CD4-positive, alpha-beta T cell (primary cell): ENCODE measurements at places on chromosomes 7 and 10. TPM values are rescaled to one million over a fixed set of nuclear protein-coding genes. Genes with fewer than 3 reads are reported as not detected.

DNA sequence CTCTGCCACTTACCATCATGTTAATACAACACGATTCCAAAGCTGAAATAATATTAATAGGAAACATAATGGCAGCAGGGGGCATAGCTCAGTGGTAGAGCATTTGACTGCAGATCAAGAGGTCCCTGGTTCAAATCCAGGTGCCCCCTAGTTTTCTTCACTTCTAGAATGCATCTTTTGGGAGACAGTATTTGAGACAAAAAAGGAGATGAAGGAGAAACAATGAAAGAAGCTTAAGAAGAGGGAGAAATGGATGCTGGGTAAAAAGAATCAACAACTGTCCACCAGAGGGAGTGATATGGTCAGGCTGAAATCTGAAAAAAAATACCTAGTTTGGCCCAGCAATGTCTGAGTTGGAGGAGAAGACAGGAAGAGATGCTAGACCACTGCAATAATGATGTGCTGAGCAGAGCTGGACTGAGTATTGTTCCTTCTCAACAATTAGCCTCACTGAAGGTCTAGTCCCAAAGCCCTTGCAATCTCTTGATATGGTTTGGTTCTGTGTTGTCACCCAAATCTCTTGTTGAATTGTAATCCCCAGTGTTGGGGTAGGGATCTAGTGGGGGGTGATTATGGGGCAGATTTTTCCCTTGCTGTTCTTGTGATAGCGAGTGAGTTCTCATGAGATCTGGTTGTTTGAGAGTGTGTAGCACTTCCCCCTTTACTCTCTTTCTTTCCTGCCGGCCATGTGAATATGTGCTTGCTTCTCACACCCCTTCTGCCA lies 48.3 kb downstream of the ZNF783 start:
- peak; percentile 48 for DNase-seq
- no peaks in the 10 kb centered on the region for H3K27me3 ChIP-seq
- H3K36me3 ChIP-seq: no peaks in the 10 kb centered on the region

Gene TWIST1
- total RNA-seq: not detected

DNA sequence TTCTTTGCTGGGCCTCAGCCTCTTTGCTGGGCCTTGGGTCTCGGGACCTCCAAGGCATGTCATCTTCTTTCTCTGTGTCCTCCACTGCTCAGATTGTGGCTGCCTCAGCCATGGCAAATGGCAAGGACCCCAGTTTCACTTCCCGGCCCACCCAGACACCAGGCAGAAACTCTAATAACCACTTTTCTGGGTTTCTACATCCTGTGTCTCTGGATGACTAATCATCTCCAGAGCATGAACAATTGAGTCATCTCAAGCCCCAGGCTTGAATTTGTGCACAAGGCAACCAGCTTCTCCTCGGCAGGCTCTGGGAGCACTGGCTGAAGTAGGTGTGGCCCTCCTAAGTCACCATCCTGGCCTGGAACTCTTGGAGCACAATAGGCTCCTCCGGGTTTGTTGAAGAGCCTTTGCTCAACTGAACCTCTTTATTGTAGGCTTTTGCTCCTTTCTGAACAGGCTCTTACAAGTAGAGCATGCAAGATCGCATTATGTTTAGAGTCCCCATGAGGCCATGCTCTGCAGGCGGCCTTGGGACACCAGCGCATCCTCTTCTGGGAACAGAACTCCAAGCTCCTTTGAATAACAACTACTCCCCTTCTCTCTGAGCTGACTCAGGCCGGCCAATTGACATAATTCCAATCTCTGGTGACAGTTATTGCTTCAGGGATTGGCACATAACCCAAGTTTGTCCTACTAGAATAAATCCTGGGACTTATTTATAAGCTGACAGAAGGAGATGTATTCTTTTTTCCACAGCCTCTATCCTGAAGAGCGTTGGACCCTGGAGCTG lies 218.1 kb downstream of the WDR11 start:
- no peaks in the 10 kb centered on the region for H3K4me1 ChIP-seq
- no peak overlapping the region for H3K4me3 ChIP-seq
- H3K36me3 ChIP-seq: no peaks in the 10 kb centered on the region
- DNase-seq: no peak
- no peaks in the 10 kb centered on the region for H3K27me3 ChIP-seq

Gene TMEM140
- 27.7 TPM for total RNA-seq

GRCh38 chr10:58588673-58589265 lies 76.1 kb downstream of the BICC1 start:
- no peaks in the 10 kb centered on the region for H3K27me3 ChIP-seq
- no peaks in the 10 kb centered on the region for H3K4me1 ChIP-seq
- no peak overlapping the region for H3K4me3 ChIP-seq
- no peak for DNase-seq
- H3K36me3 ChIP-seq: no peaks in the 10 kb centered on the region

- H3K4me1 ChIP-seq: no peaks in the 10 kb centered on the region
- no peaks in the 10 kb centered on the region for H3K27me3 ChIP-seq
- no peaks in the 10 kb centered on the region for H3K36me3 ChIP-seq
Measured at GRCh38 chr10:66837990-66838389, 87.8 kb upstream of the LRRTM3 start.

- no peaks in the 10 kb centered on the region for H3K27me3 ChIP-seq
- no peak overlapping the region for H3K4me3 ChIP-seq
- no peaks in the 10 kb centered on the region for H3K36me3 ChIP-seq
- H3K4me1 ChIP-seq: peaks cover 8% of the 10 kb centered on the region
- H3K27ac ChIP-seq: no peak overlapping the region
- peak; percentile 76 for DNase-seq
Measured at GRCh38 chr7:106736508-106737201, 75.7 kb upstream of the CCDC71L start.

Gene SPDYE8
- total RNA-seq: not detected

DNA sequence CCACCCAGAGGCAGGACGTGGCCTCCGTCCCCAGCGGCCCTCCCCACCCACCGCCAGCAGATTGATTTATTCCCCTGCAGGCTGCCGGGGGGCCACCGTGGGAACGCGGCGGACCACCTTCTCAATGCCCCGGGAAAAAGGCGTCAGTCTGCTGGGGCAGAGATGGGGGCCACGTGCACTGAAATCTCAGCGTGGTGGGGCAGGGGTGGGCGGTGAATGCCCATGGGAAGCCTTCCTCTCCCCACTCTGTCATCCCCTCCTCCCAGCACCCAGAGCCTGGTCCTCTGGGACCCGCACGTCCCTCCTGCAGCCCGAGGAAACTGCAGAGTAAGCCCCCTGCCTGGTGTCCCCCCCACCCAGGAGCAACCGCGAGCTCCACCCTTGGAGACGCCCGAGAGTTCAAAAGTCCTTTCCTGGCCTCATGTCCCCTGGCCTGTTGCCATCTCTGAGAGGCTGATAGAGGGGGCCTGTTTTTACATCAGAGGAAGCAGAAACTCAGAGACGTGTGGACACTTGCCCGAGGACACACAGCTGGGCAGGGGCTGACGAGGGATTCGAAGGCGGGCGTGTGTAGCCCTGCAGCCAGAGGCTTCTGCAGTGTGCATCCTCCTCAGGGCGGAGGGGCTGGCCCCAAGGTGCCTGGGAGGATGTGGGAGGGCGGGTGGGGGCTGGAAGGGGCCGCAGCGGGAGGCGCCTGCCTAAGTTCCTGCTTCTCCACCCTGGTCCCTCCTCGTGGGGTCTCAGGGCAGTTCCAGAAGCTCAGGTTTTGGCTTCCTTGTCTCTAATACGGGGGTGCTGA lies 21.8 kb downstream of the UNCX start:
- no peak for DNase-seq
- no peak overlapping the region for H3K4me3 ChIP-seq
- H3K4me1 ChIP-seq: no peaks in the 10 kb centered on the region
- peaks cover 63% of the 10 kb centered on the region for H3K27me3 ChIP-seq

DNA sequence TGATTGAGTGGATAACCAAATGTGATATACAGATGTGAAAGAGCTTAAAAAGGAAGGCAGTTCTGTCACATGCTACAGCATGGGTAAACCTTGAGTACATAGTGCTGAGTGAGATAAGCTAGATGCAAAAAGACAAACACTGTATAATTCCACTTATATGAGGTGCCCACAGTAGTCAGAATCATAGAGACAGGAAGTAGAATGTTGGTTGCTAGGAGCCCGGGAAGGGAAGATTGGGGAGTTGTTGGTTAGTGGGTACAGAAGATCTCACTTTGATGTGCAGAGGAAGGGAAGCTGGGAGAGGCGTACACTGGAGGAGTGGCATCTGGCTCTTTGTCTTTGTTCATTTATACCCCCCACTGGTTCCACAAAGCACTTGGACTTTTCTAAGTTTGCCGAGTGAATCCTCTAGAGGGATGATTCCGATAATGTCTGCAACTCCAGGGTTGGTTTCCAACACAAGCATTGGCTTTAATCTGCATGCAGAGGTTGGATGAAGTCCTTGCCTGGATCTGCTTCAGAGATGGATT lies 39.5 kb downstream of the TSPAN14 start:
- H3K27me3 ChIP-seq: no peaks in the 10 kb centered on the region
- H3K36me3 ChIP-seq: peaks cover 69% of the 10 kb centered on the region
- peak overlapping the region; percentile 10 for H3K27ac ChIP-seq
- peaks cover 84% of the 10 kb centered on the region for H3K4me1 ChIP-seq

- no peaks in the 10 kb centered on the region for H3K4me1 ChIP-seq
- H3K4me3 ChIP-seq: no peak overlapping the region
- H3K27ac ChIP-seq: no peak overlapping the region
- no peaks in the 10 kb centered on the region for H3K27me3 ChIP-seq
- no peaks in the 10 kb centered on the region for H3K36me3 ChIP-seq
Measured at GRCh38 chr10:126956712-126957108, 51.5 kb downstream of the DOCK1 start.

Gene CYP17A1
- total RNA-seq: not detected

- H3K36me3 ChIP-seq: no peaks in the 10 kb centered on the region
- no peaks in the 10 kb centered on the region for H3K27me3 ChIP-seq
- H3K4me1 ChIP-seq: no peaks in the 10 kb centered on the region
- no peak overlapping the region for H3K27ac ChIP-seq
Measured at GRCh38 chr7:94998266-94999068, 91.1 kb downstream of the PPP1R9A start.

DNA sequence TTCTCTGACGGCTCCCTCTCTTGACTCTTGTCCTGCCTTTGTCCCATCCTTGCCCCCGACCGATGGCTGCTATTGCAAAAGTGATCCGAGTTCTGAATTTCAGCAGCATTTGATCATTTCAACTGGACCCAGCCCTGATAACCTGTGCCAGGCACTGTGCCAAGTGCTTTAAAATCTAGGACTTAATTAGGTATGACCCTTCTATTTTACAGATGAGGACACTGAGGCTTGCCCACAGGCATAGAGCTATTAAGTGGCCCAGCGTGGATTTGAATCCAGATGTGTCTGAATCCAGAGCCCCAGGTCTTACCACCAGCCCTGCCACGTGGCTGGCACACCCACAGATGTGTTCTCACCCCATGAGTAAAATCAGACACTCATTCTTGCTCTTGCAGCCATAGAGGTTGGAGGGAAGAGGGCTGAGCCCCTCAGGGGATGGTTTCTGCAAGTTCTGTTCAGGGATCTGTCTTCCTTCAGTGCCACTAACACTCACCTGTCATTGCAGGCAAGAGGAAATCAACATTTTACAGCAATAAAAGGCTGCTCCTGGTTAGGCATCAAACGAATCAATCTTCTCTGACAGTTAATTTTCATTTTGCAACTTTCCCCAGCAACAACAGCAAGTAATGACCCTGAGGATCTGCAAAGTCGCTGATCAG lies 101.2 kb downstream of the GRID1 start:
- H3K36me3 ChIP-seq: no peaks in the 10 kb centered on the region
- H3K27me3 ChIP-seq: peaks cover 17% of the 10 kb centered on the region
- no peak overlapping the region for H3K4me3 ChIP-seq
- no peak for DNase-seq

GRCh38 chr7:111009526-111010040 lies 81.3 kb upstream of the LRRN3 start:
- H3K27ac ChIP-seq: peak overlapping the region; percentile 34
- no peaks in the 10 kb centered on the region for H3K27me3 ChIP-seq
- H3K36me3 ChIP-seq: no peaks in the 10 kb centered on the region
- DNase-seq: no peak
- H3K4me1 ChIP-seq: peaks cover 19% of the 10 kb centered on the region

GRCh38 chr7:98224701-98225181 lies 13.5 kb downstream of the BHLHA15 start:
- H3K27me3 ChIP-seq: no peaks in the 10 kb centered on the region
- no peaks in the 10 kb centered on the region for H3K4me1 ChIP-seq
- H3K36me3 ChIP-seq: peaks cover 58% of the 10 kb centered on the region
- no peak overlapping the region for H3K27ac ChIP-seq
- H3K4me3 ChIP-seq: no peak overlapping the region

- H3K36me3 ChIP-seq: no peaks in the 10 kb centered on the region
- no peaks in the 10 kb centered on the region for H3K4me1 ChIP-seq
- H3K27ac ChIP-seq: no peak overlapping the region
- no peak overlapping the region for H3K4me3 ChIP-seq
- peaks cover 3% of the 10 kb centered on the region for H3K27me3 ChIP-seq
Measured at GRCh38 chr10:42970451-42971250, 106.2 kb upstream of the RET start.

- H3K27me3 ChIP-seq: no peaks in the 10 kb centered on the region
- no peak overlapping the region for H3K4me3 ChIP-seq
- no peaks in the 10 kb centered on the region for H3K4me1 ChIP-seq
- H3K27ac ChIP-seq: no peak overlapping the region
- no peaks in the 10 kb centered on the region for H3K36me3 ChIP-seq
- no peak for DNase-seq
Measured at GRCh38 chr7:106957766-106958165, 86.7 kb upstream of the PRKAR2B start.

DNA sequence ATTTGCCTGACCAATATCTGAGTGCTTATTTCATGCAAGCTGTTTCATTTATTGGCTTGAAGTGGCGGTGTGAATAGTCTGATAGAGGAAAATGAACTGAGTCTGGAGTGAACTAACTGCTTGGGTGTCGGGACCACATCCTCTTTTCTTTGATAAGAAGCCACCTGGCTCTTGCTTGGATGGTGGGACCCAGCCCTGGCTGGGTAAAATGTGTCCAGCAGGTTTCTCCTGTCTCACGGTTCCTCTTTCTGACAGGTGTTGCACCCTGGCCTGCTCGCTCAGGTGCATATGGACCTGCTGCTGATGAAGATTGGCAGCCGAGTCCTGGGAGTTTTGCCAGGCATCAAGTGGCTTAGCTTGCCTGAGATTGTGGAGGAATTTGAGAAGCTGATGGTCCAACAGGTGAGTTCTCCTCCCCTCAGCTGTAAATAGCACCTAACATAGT lies 1.6 kb downstream of the ADCK2 start:
- no peak for DNase-seq
- H3K4me1 ChIP-seq: peaks cover 29% of the 10 kb centered on the region
- H3K27me3 ChIP-seq: no peaks in the 10 kb centered on the region
